ENCODE measurements at places on chromosomes 2 and 18. TPM values are rescaled to one million over a fixed set of nuclear protein-coding genes. Genes with fewer than 3 reads are reported as not detected.

DNA sequence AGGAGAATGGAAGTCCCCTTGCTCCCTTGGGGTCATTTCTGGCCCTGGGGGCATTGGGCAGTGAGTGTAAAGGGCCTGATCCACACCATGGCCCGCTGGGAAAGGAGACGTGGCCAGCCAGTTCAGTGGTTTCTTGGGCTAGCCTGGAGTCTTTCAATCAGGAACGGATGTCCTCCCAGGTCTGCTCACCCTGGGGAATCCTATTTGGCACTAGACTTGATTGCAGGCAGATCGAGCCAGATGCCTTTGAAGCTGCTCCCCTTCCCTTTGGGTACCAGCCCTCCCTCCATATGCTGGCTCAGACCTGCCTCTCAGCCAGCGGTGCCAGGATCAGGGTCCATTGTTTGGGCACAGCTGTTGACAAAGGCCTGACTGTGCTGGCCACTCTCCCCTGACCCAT is 11.0 kb downstream of the FBLN7 start:
- no peaks in the 10 kb centered on the region for H3K36me3 ChIP-seq
- H3K4me3 ChIP-seq: no peak overlapping the region
- DNase-seq: no peak
- H3K27me3 ChIP-seq: no peaks in the 10 kb centered on the region
- no peaks in the 10 kb centered on the region for H3K4me1 ChIP-seq

DNA sequence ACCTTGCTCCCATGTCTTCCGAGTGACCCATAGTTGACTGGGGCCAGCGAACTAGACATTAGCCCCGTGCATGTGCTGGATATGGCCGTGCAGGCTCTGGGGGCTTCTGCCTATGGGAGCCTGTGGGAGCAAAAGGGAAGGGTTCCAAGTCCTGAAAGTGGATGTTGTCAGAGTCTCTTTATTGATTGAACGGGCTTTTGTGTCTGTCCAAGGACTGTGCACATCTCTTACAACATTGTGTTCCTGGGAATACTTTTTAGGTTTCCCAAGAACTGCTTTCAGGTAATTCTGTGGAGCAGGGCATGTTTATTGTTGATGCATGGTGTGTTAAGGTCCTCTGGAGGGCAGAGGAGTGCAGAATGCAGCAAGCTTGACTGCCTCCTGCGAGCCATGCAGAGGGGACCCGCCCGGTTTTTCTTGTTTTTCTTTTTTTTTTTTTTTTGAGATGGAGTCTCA is 5.0 kb downstream of the RNF144A start:
- peaks cover 8% of the 10 kb centered on the region for H3K4me1 ChIP-seq
- no peak overlapping the region for H3K27ac ChIP-seq
- no peaks in the 10 kb centered on the region for H3K36me3 ChIP-seq
- no peak for DNase-seq
- H3K27me3 ChIP-seq: no peaks in the 10 kb centered on the region

PRKAG3 gene
- not detected for polyA plus RNA-seq

SERPINB7 gene
- not detected for polyA plus RNA-seq

- no peak for DNase-seq
- H3K4me3 ChIP-seq: no peak overlapping the region
- H3K36me3 ChIP-seq: peaks cover 46% of the 10 kb centered on the region
- peaks cover 19% of the 10 kb centered on the region for H3K4me1 ChIP-seq
- H3K27me3 ChIP-seq: no peaks in the 10 kb centered on the region
- no peak overlapping the region for H3K27ac ChIP-seq
These were observed 3.8 kb downstream of the ITGB1BP1 start for GRCh38 chr2:9419541-9419940.

DNA sequence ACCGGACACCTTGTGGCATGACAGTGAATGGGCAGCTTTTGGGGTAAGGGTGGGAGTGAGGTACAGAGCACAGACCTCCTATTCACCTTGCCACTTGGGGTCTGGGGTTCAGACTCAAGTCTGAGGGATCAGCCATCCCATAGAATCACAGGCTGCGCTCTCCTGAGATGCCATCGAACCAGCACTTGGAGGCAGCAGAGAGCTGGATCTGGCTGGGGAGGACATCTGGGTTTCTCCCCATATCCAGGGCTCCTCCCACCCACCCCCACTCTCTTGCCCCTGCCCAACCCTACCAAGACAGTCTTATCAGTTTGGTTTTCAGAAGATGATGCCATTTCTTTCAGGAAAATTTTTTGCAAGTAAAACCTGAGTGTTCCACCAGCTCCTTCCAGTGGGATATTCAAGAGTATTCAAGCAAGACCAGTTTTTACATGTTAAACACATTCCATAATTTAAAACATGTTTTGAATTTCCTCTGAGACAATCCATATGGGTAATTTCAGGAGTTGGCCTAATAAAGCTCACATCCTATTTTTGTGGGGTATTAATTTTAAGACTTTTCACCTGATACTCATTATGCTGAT is 29.2 kb upstream of the TEX44 start:
- no peaks in the 10 kb centered on the region for H3K4me1 ChIP-seq
- peak; percentile 34 for DNase-seq
- H3K36me3 ChIP-seq: no peaks in the 10 kb centered on the region
- no peak overlapping the region for H3K4me3 ChIP-seq
- no peak overlapping the region for H3K27ac ChIP-seq
- no peaks in the 10 kb centered on the region for H3K27me3 ChIP-seq

DNA sequence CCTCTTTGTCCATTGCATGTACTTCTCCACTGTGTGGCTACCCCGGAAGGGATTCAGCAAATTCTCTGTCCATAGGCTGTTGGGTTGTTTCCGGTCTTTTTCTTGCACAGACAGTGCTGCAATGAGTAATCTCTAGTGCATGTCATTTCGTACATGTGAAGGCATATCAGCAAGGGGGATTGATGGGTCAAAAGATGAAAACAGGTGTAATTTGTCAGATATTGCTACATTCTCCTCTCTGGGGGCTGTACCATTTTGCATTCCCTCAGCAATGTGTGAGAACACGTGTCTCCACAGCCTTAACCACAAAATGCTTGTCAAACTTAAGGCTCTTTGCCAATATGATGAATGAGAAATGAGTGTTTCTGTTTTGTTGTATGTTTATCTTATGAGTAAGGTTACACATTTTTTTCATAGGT is 60.5 kb downstream of the KLHL29 start:
- H3K27me3 ChIP-seq: peaks cover 12% of the 10 kb centered on the region
- H3K36me3 ChIP-seq: no peaks in the 10 kb centered on the region
- H3K4me3 ChIP-seq: no peak overlapping the region

DNA sequence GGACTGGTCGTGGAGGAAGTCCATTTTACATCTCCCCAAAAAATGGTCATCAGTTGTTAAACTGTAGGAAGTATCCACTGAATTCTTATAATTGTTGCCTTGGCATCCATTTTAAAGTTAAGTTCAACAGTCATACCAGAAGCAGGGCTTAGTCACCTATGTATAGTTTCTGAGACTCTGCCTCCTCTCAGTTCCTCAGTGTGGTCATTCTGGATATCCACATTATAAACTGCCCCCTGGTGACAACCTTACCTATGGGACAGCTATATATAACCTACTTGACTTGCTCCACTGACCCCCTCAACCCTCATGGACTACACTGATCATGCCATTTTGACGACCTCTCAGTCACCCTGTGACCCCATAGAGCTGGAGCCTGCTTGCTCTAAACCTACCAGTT is 617.0 kb downstream of the LRP1B start:
- no peaks in the 10 kb centered on the region for H3K27me3 ChIP-seq
- no peaks in the 10 kb centered on the region for H3K4me1 ChIP-seq
- no peak overlapping the region for H3K27ac ChIP-seq
- H3K4me3 ChIP-seq: no peak overlapping the region
- no peak for DNase-seq
- no peaks in the 10 kb centered on the region for H3K36me3 ChIP-seq

DNA sequence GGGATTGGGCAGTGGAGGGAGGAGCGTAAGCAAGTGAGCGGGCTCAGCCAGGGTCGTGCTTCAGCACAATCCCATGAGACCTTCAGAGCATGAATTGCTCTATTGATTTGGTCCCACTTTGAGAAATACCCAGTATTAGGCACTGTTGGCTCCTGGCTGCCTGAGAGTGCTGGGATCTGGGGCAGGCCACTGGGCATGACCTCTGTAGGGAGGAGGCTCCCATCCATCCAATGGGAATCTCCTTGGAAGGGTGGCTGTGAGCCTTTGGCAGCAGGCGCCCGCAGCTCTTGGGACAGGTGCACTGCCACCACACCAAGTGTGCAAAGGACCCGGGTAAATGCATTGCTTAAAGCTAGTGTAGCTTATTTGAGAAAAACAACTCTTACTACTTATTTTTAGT is 137.5 kb downstream of the LDLRAD4 start:
- H3K4me1 ChIP-seq: peaks cover 37% of the 10 kb centered on the region
- no peaks in the 10 kb centered on the region for H3K36me3 ChIP-seq
- no peaks in the 10 kb centered on the region for H3K27me3 ChIP-seq
- H3K4me3 ChIP-seq: no peak overlapping the region
- DNase-seq: no peak

DNA sequence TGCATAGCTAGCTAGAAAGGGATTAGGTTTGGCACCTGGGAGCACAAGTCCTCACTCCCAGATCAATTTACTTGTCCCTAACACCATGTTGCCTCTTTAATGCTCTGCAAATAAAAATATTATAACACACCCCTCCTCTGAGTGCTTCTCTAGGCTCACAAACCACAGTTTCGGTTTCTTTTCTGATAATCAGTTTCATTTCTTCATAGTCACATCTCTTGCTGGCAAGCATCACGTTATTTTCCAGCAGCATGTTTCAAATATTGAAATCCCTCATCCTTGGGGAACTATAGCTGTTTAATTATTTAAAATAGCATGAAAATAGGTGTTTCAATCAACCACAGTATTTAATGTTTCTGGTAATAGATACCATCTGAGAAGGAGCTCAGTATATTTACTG is 13.9 kb upstream of the SMCHD1 start:
- peak; percentile 60 for DNase-seq
- no peak overlapping the region for H3K27ac ChIP-seq
- peak overlapping the region; percentile 17 for H3K4me3 ChIP-seq
- no peaks in the 10 kb centered on the region for H3K36me3 ChIP-seq
- H3K4me1 ChIP-seq: peaks cover 100% of the 10 kb centered on the region
- no peaks in the 10 kb centered on the region for H3K27me3 ChIP-seq

- no peak for DNase-seq
- H3K27me3 ChIP-seq: no peaks in the 10 kb centered on the region
- H3K36me3 ChIP-seq: no peaks in the 10 kb centered on the region
- no peak overlapping the region for H3K27ac ChIP-seq
These were observed 293.2 kb downstream of the ALK start for GRCh38 chr2:29628108-29628745.
